Adrenal gland (tissue), 19 donors: ENCODE measurements at places on chromosomes 12 and 14. TPM values are rescaled to one million over a fixed set of nuclear protein-coding genes. Genes with fewer than 3 reads are reported as not detected.

GRCh38 chr14:75254901-75255584 lies 23.6 kb upstream of the FOS start:
- H3K4me1 ChIP-seq = peaks cover 23% of the 10 kb centered on the region
- H3K27me3 ChIP-seq = no peaks in the 10 kb centered on the region
- H3K4me3 ChIP-seq = no peak overlapping the region

GRCh38 chr12:97745406-97746101 lies 282.9 kb downstream of the RMST start:
- no peaks in the 10 kb centered on the region for H3K4me1 ChIP-seq
- H3K36me3 ChIP-seq = no peaks in the 10 kb centered on the region
- H3K27me3 ChIP-seq = no peaks in the 10 kb centered on the region
- no peak for DNase-seq
- no peak overlapping the region for H3K27ac ChIP-seq

- no peak overlapping the region for H3K27ac ChIP-seq
- H3K36me3 ChIP-seq = no peaks in the 10 kb centered on the region
- no peak for DNase-seq
- H3K27me3 ChIP-seq = no peaks in the 10 kb centered on the region
- no peaks in the 10 kb centered on the region for H3K4me1 ChIP-seq
Observed at GRCh38 chr14:36441283-36441682, 78.7 kb downstream of the NKX2-1 start.

DNA sequence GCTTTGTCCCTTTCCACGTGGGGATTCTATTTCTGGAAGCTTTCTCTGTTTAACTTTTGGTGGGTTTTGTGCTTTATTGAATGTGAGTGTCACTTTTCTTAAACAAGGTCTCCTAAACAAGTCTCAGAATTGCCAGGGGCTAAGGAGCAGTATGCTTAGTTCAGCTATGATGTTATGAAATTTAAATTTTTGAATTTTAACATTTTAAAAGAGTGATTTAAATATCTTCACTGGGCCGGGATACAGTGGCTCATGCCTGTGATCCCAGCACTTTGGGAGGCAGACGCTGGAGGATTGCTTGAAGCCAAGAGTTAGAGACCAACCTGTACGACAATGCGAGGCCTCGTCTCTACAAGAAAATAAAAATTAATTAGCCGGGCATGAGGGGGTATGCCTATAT lies 276.2 kb downstream of the ERC1 start:
- DNase-seq = no peak
- no peaks in the 10 kb centered on the region for H3K4me1 ChIP-seq
- H3K27ac ChIP-seq = no peak overlapping the region
- no peaks in the 10 kb centered on the region for H3K27me3 ChIP-seq
- no peaks in the 10 kb centered on the region for H3K36me3 ChIP-seq
- no peak overlapping the region for H3K4me3 ChIP-seq

GRCh38 chr14:49769581-49770211 lies 1.7 kb downstream of the KLHDC2 start:
- no peak for DNase-seq
- H3K4me3 ChIP-seq = peak overlapping the region; percentile 33
- H3K27me3 ChIP-seq = no peaks in the 10 kb centered on the region
- peaks cover 26% of the 10 kb centered on the region for H3K4me1 ChIP-seq
- peaks cover 12% of the 10 kb centered on the region for H3K36me3 ChIP-seq
- no peak overlapping the region for H3K27ac ChIP-seq

BDKRB2 gene
- polyA plus RNA-seq = 1.0 TPM

ADSS1 gene
- polyA plus RNA-seq = 20.1 TPM

UNG gene
- polyA plus RNA-seq = 68.7 TPM

COCH gene
- polyA plus RNA-seq = 1.4 TPM

KRT82 gene
- not detected for polyA plus RNA-seq

FAM90A1 gene
- polyA plus RNA-seq = 0.33 TPM

SRGAP1 gene
- 8.1 TPM for polyA plus RNA-seq

OR2AP1 gene
- not detected for polyA plus RNA-seq
